ENCODE measurements at places on chromosomes 16 and 17.

GRCh38 chr16:11135464-11135973 lies 120.5 kb downstream of the SOCS1 start:
- no peak for DNase-seq

DNA sequence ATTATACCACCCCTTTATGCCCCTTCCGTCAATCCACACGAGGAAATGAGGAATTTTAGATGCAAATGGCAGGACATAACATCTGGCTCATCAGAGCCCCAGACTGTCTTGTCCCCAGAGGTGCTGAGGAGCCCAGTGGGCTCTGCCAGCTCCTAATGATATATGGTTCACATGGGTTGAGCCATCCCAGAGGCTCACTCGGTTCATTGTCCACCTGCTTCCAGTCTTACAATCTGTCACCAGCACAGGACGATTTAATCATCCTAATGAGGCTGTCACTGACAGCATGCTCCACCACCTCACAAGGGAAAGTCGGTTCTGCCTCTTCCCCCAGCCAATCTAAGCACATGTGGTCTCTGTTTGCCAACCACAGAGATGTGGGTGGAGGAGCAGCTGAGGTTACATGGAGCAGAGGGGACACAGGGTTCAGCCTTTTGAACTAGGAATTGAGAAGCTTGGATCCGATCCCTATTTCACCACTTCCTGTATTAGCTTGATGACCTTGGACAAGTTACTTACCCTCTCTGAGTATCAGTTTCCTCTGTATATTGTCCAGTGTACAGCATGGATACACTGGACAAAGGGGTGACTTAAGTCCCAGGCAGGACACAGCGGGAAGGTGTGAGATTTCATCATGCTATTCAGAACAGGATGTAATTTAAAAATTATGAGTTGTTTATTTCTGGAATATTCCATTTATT lies 27.0 kb upstream of the DHX8 start:
- no peak for DNase-seq

GRCh38 chr17:80260069-80260535 lies 550 bp upstream of the RNF213 start:
- peak; percentile 43 for DNase-seq

DNA sequence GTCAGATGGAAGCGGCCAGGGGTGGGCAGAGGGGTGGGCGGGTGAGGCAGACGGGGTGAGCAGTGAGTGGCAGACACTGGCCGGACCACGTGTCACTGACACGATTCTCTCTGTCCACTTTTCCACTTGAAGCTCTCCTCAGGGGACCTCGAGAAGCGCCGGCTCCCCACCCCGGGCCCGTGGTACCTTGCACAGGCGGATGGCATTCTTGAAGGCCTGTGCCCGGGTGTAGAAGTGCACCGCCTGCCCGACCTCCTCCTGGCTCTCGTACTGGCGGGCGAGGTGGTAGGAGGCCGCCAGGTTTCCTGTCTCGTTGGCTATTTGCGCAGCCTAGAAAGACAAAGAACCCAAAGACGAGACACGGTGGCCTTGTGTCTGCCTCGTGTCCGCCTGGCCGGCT lies 9.1 kb upstream of the TMEM204 start:
- DNase-seq: no peak

DNA sequence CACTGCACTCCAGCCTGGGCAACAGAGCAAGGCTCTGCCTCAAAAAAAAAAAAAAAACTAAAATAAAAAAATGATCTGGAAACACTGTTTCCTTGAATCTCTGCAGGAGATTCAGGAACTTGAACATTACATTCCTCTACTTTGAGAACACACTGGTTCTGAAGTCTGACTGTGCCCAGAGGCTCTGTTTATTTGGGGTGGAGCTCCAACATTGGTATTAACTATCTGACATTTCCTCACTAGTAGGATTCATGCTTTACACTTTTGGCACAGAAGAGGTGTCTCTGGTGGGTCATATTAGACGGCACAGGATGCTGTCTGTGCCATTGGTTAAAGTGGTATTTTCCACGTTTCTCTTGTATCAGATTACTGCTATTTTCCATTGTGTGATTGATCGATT lies 10.4 kb downstream of the SULT1A2 start:
- no peak for DNase-seq

DNA sequence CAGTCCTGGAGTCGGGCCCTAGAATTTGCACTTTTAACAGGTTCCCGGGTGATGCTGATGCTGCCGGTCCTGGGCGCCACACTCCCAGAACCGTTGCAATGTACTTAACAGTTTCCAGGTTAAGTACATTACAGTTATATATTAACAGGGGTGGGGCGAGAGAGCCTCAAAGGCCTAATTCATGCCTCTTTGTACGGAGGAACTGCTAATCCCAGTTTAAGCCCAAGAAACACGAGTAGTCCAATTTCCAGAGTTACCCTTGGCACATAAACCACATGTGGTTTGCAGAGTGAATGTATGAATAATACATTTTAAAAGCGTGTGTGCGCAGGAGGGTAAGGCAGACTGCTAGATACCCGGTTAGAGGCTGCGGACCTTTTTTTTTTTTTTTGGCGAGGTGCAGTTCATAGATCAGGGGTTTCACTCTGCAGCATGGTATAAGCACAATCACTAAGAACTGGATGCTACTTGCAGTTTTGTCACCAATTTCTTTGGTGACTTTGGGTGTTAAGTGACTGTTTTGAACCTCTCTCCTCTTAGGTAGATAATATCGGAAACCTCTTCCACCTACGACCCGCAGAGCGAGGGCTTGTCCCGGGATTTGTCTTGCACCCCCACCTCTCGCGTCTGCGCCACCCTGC lies 713 bp downstream of the COX11 start:
- DNase-seq: no peak

GRCh38 chr17:51018541-51018940 lies 102.1 kb downstream of the SPAG9 start:
- no peak for DNase-seq

DNA sequence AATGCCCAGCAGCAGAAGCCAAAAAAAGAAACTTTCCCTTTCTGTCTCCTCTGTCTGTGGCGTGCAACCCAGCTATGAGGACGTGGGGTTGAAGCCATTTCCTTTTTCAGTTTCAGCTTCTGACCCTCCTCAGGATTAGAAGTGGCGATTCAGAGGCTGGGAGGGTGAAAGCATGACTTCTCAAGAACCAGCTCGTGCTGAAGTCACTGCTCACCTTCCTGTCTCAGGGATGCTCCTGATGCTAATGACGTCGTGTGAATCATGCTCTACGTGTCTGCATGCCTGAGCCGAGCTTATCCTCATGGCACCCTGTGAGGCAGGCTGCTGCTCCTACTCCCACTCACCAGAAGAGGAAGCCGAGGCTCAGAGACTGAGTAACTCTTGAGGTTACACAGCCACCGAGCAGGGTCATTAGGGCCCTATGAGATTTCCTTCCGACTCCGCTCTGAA lies 5.7 kb upstream of the LPO start:
- DNase-seq: no peak

GRCh38 chr17:47230864-47231263 lies 21.7 kb downstream of the MYL4 start:
- DNase-seq: no peak

DNA sequence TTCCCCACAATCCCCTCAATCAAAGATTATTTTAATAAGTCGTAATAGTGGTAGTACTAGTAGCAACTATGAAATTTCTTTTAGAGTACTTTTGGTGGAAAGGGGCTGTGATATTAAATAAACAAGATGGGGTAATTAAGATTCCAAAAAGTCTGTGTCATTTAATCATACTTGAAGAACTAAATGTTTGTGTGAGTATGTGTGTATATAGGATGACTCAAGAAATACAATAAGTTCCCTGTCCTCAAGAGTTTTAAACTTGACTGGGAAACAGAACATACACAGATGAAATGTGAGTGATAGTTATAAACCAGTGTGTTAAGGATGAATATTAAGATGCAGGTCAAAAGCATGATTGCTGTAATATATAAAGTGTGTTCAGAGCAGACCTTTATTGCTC lies 2.3 kb downstream of the ALDH3A2 start:
- DNase-seq: no peak

- no peak for DNase-seq
Measured at GRCh38 chr16:17063201-17064139, 407.3 kb downstream of the XYLT1 start.

DNA sequence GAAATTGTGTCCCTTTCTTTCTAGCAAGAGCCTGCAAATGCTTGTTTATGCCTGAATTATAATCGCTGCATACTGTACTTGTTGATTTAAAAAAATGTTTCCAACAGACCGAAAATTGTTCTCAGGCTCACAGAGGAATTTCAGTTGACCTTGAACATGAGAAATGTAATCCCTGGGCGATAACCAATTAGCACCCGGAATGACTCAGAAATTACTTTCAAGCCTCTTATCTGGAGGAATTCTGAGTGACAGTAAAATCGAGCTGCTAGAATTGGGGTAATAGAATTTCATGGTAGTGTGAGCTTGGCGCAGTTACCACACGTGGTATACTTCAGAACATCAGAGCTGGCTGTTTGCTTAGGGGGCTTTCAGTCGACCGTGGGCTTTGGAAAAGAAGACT lies 139.1 kb upstream of the CACNG3 start:
- DNase-seq: no peak

DNA sequence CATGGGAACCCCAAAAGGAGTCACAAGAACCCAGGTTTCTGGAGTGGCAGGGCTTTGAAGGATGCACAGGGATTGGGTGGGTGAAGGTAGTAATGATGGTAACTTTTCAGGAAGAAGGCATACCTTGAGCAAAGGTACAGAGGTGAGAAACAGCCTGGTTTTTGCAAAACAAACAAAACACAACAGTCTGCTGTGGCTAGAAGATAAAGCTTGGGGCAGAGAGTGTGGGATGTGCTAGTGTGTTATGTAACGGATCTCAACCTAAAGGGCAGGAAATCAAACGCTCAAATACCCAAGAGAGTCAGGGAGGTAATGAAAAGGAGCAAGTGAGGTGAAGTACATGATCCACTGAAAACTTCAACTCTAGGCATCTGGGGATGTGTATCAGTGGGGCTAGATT lies 4.6 kb downstream of the PTGES3L start:
- DNase-seq: no peak

DNA sequence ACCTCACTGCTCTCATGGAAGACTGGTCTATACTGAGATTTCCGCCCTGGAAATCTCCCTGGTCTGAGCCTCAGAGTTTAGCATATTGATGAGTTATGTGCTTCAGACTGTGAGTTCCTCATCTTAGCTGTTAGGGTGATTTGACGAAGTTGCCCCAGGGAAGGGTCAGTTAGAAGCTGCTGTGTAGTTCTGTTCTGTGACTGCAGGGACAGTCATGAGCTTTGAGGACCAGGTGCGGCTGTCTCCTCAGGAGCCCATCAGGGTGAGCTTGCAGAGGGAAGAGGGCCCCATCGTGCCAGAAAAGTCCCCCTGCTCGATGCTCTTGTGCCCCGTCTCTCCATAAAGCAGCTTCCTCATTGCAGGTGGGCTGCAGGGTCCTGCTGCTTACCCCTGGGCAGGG lies 28.3 kb upstream of the IL17C start:
- no peak for DNase-seq

GRCh38 chr17:33948309-33948708 lies 306.8 kb upstream of the CCL2 start:
- DNase-seq: no peak

DNA sequence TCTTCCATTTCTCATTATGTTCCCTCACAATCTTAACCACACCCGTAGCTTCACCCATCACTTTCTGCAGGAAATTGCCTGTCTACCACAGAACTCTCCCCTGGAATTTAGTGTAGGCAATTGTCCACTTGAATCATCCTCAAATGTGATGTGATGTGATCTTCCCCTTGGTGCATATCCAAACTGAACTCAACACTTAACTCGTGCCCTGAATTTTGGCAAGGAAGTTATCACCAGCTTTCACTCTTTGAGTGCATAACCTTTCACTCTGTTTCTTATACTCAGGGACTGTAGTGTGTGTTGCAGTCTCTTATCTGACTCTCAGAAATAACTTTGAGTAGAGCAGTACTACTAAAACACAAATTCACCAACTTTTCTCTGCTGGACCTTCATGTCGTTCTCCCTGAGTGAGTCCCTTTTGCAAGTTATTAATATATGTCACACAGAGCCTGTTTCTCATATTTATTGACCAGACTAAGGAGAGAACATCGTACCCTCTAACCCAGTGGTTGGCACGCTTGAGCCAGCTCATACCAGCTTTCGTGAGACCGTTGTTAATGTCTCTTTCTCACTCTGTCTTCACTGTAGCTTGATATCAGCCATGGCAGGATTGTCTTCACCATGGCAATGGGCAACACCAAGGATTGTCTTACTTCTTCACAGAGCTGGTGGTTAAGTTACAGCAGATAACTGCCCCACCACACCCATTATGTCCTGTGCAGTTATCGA lies 558.9 kb upstream of the HSBP1 start:
- no peak for DNase-seq

DNA sequence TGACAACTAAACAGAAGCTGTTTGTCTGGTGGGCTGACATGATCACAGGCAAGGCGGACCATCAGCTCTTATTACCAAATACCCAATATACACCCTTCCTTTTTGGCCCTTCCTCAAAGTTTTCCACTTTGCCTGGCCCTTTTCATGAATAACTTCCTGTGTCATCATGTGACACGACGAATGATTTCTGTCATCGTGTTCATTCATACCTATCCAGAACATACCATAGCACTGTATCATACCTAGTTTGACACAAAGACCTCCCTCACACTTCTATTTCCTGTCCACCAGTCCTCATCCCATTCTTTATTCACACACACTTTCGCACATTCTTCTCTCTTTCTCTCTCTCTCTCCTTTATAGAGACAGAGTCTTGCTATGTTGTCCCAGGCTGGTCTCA lies 131.8 kb downstream of the STX8 start:
- DNase-seq: no peak

GRCh38 chr16:3170440-3171180 lies 17.4 kb upstream of the OR1F1 start:
- no peak for DNase-seq

GRCh38 chr17:81384929-81385319 lies 10.3 kb upstream of the BAHCC1 start:
- no peak for DNase-seq
